ENCODE measurements at places on chromosomes 7 and 10.

DNA sequence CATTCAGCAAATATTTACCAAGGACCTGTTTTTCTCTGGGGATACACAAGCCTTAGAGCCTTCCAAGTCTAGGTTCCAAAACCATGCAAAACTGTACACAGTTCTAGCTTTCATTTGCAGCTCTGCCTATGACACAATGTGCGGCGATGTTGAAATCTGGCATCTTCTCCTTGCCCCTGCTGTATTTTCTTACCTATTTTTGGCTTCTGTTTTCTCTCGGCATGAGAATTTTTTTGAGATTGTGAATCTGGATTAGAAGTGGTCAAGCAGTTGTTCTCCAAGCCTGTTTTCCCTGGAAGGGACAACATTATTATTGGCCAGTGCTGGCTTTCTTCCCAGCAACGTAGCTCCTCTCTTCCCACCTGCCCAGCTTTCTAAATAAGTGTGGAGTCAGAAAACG, 176.3 kb downstream of the CREB5 start:
- no peak for DNase-seq

- no peak for DNase-seq
Observed at GRCh38 chr10:62231371-62231770, 37.3 kb downstream of the RTKN2 start.

DNA sequence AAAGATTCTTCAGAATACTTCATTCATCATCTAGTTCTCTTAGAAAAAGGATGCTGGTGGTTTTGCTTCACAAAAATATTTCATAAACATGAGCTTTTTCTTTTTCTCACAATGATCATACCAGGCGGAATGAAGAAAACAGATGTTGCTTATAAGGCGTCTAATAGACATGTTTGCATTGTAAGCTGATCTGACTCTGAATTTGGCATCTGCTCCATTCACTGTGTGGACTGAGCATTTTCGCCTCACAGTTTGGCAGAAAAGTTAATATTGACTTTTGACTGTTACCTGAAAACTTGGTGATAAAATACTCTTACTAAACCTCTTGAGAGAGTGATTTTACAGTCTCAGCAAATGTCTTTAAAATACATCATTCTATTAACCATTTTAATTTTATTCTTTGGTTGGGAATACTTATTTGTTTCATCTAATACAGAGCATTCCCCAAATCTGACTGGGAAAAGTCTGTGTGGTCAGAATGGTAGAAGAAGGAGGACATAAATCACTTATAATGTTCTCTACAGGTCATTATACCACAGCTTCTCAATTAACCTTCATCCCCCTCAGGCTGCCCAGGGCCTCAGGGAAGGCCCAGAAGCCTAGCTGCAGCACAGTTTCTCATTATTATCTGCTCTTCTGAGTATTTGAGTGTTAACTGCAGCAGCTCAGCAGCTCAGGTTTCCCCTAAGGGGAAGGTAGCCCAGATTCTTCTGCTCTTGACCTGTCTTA, 121.6 kb upstream of the KAT6B start:
- DNase-seq = peak; percentile 43

DNA sequence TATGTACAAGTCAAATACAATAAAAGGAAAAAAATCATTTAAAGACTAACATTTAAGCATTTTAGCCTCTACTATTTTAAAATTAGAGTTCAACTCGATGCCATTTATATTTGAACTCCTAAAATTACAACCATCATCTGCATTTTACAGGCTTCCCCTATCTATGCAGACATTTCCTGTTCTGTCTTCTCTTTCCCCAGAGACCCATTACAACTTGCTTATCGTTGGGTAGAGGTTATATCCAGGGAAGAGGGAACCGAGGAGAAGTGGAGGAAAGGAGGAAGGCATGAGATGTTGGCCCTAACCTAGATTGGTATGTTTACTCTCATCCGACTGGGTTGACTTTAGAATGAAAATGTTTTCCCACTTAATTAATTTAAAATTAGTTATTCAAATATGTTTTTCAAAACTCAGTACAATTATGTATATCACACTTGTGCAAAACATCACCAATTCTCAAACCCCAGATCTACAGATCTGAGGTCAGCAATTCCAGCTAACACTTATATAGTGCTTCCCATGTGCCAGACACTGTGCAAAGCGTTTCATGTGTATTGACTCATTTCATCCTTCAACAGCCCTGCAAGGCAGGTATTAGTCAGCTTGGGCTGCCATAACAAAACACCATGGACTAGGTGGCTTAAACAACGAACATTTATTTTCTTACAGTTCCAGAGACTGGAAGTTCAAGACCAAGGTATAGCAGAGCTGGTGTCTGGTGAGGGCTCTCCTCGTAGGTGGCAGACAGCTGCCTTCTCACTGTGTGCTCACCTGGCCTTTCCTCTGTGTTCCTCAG, 27.3 kb upstream of the HERPUD2 start:
- no peak for DNase-seq

DNA sequence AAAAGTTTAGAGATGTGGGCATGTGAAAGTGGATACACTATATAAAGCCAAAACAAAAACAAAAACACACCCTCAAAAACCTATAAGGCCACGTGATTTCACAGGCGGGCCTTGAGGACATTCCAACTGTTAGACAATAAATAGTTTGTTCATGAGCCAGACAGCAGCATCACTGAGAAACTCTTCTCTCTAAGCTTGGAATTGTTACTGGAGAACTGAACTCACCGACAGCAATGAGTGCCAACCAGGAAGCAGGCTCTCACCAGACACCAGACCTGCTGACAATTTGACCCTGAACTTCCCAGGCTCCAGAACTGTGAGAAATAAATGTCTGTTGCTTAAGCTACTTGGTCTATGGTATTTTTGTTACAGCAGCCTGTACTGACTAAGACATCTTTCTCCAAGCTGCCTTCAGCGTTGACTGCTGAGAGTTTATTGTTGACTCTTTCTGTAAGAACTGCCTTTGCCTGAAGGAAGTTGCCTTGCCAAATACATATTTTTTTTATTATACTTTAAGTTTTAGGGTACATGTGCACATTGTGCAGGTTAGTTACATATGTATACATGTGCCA, 107.5 kb downstream of the EPDR1 start:
- DNase-seq = no peak

DNA sequence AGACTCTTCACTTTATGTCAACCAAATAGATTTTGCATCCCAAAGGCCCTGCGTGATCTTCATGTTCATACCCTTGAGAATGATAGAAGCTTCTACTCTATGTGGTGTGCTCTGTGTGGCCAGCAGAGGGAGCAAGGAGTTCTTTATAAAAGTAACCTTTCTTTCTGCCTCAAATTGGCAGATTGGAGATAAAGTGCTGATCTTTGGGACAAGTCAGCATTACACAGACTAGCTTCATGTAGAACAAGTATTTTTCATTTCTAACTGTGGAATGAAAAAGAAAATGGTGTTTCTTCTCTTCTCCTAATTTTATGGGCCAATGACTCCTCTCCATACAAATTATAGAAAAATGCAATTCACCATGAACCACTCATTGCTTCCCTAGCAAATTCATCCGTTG, 1214.1 kb downstream of the SORCS1 start:
- peak; percentile 42 for DNase-seq

GRCh38 chr7:64087501-64087900, 42.3 kb downstream of the ZNF727 start:
- no peak for DNase-seq

DNA sequence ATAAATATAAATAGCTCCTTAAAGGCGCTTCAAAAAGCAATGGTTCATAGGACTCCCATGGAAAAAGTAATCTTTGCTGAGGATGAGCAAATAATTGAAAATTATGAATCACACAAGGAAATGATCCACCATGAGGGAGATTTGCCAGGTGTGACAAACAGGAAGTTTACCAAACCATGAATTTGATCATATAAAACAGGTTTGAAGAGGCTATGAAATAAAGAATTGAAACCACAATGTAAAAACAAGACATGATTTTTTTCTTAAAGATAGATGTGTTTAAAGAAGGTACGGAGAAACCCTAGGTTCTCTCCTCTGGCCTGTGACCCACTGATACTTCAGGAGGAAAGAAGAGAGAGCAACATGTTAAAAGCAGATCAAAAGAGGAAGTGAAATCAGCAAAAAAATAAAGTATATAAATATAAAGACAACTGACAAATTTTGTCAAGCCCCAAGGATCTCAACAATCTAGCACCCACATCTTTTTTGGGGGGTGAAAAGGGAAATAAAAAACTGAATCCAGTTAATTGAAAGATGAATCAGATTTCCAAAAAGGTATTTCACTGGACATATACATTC, 111.3 kb upstream of the ASAH2 start:
- no peak for DNase-seq

- DNase-seq = no peak
Observed at GRCh38 chr7:135719688-135720087, 8.3 kb downstream of the SLC13A4 start.

DNA sequence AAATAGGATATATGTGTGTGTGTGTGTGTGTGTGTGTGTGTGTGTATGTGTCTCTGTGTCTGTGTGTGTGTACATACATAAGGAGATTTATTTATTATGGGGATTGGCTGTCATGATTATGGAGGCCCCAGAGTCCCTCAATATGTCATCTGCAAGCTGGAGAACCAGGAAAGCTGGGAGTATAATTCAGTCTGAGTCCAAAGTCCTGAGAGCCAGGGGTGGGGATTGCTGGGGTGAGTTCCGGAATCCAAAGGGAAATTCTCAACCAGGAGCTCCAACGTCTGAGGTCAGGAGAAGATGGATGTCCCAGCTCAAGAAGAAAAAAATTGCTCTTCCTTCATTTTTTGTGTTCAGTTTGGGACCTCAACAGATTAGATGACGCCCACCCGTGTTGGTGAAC, 50.7 kb upstream of the PLPP4 start:
- DNase-seq = no peak

GRCh38 chr7:46321556-46322205, 400.6 kb upstream of the IGFBP3 start:
- DNase-seq = peak; percentile 24

GRCh38 chr10:114545071-114545470, 113.0 kb downstream of the ABLIM1 start:
- DNase-seq = no peak

DNA sequence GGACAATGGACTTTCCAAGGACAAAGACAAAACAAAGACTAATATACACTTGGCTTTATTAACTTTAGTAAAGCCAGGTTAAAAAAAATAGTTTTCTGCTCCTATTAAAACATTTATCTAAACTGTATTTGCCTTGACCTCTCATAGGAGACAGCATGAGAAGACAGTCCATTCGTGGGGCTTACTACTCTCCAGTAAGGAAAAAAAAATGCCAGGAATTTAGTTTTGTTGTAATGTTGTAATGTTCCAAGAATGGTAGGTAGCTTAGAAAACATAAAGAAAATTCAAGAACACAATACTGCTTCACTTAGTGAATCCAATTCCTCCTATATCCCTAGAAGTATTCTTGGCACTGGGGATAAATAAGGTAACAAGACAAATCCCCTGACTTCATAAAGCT, 81.7 kb downstream of the KMT2C start:
- no peak for DNase-seq

DNA sequence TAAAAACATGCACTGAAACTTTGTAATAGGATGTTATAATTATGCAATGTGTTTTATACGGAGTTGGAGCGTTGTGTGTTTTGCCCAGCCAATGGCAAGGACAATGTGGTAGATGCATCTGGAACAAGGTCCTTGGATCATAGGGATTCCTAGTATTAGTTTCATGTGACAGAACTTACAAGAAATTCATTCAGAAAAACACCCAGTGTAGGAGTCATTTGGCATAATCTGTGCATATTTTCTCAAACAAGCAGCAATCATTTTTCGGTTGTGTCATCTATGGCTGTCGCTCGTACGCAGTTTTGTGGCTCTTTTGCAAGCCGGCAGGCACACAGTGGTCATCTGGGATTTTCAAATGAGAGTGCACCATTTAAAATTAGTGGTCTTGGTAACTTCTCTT, 19.8 kb downstream of the CREB5 start:
- DNase-seq = no peak

DNA sequence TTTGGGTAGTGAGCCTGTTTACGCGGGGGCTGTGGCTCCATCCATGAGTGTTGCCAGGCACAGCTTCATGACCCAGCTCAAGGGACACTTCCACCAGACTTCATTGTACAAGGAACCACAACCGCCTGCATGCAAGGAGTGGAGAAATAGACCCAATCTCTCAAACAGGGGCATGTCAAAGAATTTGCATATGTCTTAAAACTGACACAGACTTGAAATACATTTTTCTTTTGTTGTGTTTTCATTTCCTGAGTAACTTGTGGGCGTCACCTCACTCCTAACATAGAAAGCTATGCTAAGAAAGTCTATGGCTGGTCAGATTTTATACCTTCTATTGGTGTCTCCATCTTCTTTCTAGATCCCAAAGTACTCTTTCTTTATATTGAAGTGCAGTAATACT, 266.2 kb upstream of the RNF32 start:
- no peak for DNase-seq

- DNase-seq = no peak
Observed at GRCh38 chr7:77354484-77354883, 61.7 kb downstream of the GSAP start.

- no peak for DNase-seq
Observed at GRCh38 chr7:144830811-144831210, 5.0 kb downstream of the TPK1 start.

DNA sequence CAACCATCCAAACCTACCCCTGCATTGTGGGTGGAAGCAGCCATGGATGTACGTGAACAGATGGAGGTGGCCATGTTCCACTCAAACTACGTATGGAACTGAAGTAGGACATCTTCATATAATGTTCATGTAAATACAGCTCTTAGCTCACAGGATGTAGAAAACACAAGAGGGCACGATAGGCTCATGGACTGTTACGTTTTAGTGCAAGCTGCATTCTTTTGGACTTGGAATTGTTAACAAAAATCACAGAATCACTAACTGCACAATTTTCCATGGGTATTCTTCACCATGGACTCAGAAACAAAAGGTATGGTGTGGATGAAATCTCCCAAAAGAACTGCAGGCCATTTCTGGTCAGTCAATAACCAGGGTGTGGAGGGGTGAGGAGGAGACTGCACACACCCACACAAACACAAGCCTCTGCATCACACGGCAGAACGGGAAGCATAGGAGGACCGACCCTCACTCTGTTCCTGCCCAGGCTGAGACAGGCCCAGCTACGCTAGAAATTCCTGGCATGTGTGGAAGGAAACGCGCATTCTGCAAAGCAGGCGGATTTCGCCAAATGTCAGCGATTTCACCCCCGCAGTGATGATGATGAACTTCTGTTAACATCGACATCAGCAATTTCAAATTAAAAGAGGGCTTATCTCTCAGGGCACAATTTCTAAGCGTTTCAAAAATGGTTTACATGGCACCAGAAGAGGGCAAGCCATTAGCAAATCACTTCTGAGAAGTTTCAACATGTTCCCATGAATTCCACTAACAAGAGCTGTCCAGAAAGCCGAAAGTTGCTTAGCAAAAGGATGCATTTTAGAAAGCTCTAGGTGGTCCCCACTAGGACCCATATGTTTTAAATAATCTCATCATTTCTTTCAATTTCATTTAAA, 149.0 kb downstream of the TNS3 start:
- DNase-seq = no peak
